Thoracic aorta (tissue), 2 donors: ENCODE measurements at places on chromosomes 4 and X. TPM values are rescaled to one million over a fixed set of nuclear protein-coding genes. Genes with fewer than 3 reads are reported as not detected.

Gene SLC34A2
- total RNA-seq: not detected

Gene APBB2
- total RNA-seq: 134 TPM

Gene GAGE1
- total RNA-seq: not detected

Gene COL4A6
- 1.3 TPM for total RNA-seq

Gene TMSB15B
- total RNA-seq: 6.6 TPM

Gene TRIM61
- total RNA-seq: 0.95 TPM

DNA sequence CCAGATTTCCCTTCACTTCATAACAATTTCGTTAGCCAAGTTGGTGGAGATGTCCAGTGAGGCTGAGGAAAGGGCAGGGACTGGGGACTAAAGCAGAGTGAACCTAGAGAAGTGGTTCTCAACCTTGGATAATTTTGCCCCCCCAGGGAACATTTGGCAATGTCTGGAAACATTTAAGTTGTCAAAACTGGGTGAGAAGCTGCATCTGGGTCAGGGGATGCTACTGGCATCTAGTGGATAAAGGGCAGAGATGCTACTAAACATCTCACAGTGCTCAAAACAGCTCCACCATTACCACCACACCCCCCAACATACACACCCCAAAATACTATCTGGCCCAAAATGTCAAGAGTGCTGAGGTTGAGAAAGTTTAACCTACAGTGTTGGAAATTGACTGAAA, 32.0 kb upstream of the FGF16 start:
- no peaks in the 10 kb centered on the region for H3K27me3 ChIP-seq
- H3K4me3 ChIP-seq: no peak overlapping the region
- H3K36me3 ChIP-seq: no peaks in the 10 kb centered on the region
- H3K27ac ChIP-seq: no peak overlapping the region
- DNase-seq: no peak

GRCh38 chr4:189974056-189974455, 33.4 kb downstream of the FRG1 start:
- no peak overlapping the region for H3K4me3 ChIP-seq
- H3K4me1 ChIP-seq: no peaks in the 10 kb centered on the region
- no peaks in the 10 kb centered on the region for H3K36me3 ChIP-seq
- no peak for DNase-seq

DNA sequence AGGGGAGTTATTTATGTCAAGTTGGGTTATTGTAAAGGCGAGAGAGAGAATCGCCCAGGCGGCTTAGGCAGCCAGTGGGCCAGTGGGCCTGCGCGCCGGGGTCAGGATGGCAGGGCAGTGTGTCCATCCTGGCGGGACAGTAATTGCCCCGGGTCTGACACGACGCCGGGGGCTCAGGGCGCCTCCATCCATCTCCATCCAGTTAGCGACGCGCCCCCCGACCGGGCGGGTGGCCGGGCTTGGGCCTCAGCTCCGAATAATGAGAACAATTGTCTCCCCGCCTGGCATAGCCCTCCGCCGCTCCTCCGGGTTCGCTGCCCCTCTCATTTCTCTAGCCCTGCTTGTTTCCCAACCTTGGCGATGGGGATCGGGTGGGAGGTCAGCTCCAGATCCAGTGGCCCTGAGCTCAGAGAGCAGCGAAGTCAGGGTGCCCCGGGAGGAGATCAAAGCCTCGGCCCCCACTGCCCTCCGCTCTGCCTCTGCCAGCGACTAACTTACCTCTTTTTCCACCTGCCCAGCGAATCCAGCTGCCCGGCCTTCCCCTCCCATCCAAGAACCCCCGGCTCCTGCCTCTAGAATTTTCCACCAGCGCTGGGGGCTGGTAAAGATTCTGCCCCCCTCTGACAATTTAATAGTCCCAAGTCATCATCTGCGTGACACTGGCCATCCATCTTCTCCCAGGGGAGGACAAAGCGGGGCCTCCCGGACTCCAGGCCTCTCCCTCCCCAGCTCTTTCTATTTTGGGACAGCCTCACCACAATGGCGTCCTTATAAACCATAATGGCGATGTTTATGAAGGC, 56.9 kb upstream of the TMEM33 start:
- peaks cover 13% of the 10 kb centered on the region for H3K27me3 ChIP-seq
- no peak overlapping the region for H3K4me3 ChIP-seq
- no peak overlapping the region for H3K27ac ChIP-seq
- H3K36me3 ChIP-seq: no peaks in the 10 kb centered on the region
- DNase-seq: no peak
- H3K4me1 ChIP-seq: peaks cover 17% of the 10 kb centered on the region

DNA sequence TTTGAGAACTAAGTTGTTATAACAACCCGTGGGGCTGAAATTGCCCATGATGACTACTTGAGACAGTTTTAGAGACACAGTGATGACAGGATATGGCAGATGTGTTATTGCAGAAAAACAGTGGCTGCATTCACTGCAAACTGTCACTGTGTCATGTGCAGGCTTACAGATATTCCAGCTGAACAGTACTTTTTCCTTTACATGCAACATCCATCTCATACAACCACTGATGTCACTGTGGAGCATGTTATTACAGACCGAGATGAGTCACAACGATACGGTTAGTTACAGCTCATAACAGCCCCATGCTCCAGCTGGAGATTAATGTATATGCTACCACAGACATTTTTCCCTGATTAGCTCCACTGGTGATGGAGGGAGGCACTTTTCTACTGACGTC, 207.4 kb downstream of the TMA16 start:
- no peak for DNase-seq
- H3K4me1 ChIP-seq: no peaks in the 10 kb centered on the region
- no peaks in the 10 kb centered on the region for H3K27me3 ChIP-seq
- no peak overlapping the region for H3K4me3 ChIP-seq
- H3K36me3 ChIP-seq: no peaks in the 10 kb centered on the region
- no peak overlapping the region for H3K27ac ChIP-seq

GRCh38 chr4:26069218-26069617, 155.2 kb downstream of the SMIM20 start:
- no peak overlapping the region for H3K4me3 ChIP-seq
- H3K27ac ChIP-seq: no peak overlapping the region
- no peaks in the 10 kb centered on the region for H3K4me1 ChIP-seq
- no peak for DNase-seq

DNA sequence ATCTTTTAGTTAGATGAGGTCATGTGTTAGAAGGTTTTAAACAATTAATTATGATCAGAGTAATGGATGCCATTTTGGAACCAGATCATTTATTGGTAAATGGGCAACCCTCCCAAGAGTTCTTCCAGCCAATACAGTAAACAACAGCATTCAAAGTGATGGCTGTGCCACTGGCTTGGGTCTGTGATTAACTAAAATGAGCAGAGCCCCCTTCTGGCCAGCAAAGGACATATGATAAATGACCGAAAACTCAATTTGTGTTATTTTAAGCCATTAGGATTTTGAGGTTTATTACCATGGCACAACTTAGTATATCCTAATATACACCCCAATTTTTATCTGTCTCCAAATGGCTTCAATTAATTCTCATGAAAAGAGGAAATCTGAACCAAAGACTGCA, 90.8 kb upstream of the NPFFR2 start:
- H3K27ac ChIP-seq: no peak overlapping the region
- no peaks in the 10 kb centered on the region for H3K4me1 ChIP-seq
- no peak overlapping the region for H3K4me3 ChIP-seq

DNA sequence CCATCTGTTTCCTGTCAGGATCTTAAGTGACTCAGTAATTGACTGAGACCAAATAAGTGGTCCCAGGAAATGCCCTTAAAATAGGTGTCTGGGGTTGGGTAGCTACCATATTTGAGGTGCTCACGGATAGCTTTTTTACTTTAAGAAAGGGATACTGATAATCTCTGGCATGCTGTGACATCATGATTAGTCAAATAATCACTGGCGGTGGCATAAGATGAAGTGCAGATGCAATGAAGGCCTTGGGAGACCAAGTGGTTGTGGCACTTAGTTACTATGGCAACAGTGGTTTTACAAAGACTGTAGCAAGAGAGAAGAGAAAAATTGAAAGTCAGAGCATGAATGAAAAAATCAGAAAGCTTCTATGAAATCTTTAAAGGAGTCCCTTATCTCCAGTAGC, 114.5 kb upstream of the SLIT2 start:
- H3K4me3 ChIP-seq: no peak overlapping the region
- H3K27me3 ChIP-seq: no peaks in the 10 kb centered on the region
- no peak for DNase-seq
- no peak overlapping the region for H3K27ac ChIP-seq

GRCh38 chr4:121950212-121950679, 1.6 kb downstream of the TRPC3 start:
- H3K4me1 ChIP-seq: peaks cover 9% of the 10 kb centered on the region
- H3K27ac ChIP-seq: no peak overlapping the region
- DNase-seq: no peak
- peak overlapping the region; percentile 78 for H3K4me3 ChIP-seq
- no peaks in the 10 kb centered on the region for H3K27me3 ChIP-seq
- no peaks in the 10 kb centered on the region for H3K36me3 ChIP-seq

DNA sequence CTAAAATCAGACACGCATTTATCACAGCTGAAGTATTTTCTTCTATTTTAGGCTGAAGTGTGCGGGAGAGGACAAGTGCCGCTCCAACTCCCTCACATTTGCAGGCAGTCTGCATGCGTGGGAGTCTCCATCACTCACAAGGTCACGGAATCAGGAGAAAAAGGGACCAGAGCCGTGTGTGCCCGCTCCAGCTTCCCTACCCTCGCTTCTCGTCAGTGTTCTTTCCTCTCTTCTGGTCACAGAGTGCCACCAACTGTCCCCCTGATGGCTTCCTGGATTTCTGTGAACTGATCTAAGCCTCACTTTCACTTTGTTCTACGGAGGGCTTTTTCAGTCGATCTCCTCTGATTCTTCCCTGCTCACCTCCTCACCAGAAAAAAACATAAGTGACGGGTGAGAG, 407.4 kb upstream of the AADAT start:
- H3K36me3 ChIP-seq: no peaks in the 10 kb centered on the region
- H3K4me1 ChIP-seq: no peaks in the 10 kb centered on the region
- H3K27me3 ChIP-seq: no peaks in the 10 kb centered on the region
- no peak for DNase-seq
- no peak overlapping the region for H3K27ac ChIP-seq

DNA sequence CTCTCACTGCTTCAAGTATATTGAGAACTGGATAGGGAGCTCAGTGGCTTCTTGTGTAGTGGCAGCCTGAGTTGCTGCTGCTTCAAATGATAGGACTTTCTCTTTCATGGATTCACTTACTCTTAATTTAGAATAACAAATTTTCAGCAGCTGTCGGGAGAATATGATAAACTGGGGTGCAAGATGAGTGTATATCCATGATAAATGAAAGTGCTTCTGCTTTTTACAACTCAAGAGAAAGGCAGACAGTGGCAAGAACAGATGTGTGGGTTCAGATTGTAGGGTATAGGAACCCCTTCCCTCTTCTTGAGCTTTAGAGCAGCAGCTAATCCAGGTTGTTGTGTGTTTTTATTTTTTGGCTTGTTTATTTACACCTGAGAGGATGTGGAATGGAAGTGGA, 1.0 kb downstream of the SH3BGRL start:
- peak overlapping the region; percentile 77 for H3K4me3 ChIP-seq
- H3K27ac ChIP-seq: peak overlapping the region; percentile 77
- no peaks in the 10 kb centered on the region for H3K36me3 ChIP-seq
- no peaks in the 10 kb centered on the region for H3K4me1 ChIP-seq
- no peak for DNase-seq

GRCh38 chrX:154717824-154718223, 33.1 kb downstream of the GAB3 start:
- H3K27ac ChIP-seq: no peak overlapping the region
- no peak for DNase-seq
- H3K4me1 ChIP-seq: no peaks in the 10 kb centered on the region

- H3K27ac ChIP-seq: peak overlapping the region; percentile 15
- no peak for DNase-seq
- peaks cover 37% of the 10 kb centered on the region for H3K4me1 ChIP-seq
- no peaks in the 10 kb centered on the region for H3K36me3 ChIP-seq
These were observed 153.6 kb downstream of the RASL11B start for GRCh38 chr4:53015681-53016080.

DNA sequence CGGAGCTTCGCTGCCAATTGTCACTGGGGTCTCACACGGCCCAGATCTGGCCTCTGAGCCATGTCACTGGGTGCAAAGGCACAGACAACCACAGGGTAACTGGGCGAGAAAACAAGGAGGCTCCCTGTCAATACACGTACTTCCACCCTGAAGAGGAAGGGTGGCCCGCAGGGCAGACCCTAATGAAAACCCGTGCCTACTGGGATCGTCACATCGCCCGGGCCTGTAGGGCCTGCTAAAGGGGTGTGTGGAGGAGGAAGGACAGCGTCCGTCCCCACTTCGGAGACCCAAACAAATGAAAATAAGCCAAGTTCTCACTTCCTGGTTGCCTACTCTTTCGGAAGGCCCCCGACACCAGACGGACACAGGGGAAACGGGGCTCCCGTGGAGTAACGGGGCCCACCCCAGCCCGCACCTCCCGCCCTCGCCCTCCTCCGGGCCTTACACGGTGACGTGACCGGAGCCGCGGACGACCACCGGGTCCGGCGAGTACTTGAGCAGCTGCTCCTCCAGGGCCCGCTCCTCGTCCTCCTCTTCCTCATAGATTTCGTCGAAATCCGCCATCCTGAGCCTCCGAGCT, 578 bp downstream of the CHIC2 start:
- peaks cover 48% of the 10 kb centered on the region for H3K4me1 ChIP-seq
- no peak for DNase-seq
- no peaks in the 10 kb centered on the region for H3K27me3 ChIP-seq

DNA sequence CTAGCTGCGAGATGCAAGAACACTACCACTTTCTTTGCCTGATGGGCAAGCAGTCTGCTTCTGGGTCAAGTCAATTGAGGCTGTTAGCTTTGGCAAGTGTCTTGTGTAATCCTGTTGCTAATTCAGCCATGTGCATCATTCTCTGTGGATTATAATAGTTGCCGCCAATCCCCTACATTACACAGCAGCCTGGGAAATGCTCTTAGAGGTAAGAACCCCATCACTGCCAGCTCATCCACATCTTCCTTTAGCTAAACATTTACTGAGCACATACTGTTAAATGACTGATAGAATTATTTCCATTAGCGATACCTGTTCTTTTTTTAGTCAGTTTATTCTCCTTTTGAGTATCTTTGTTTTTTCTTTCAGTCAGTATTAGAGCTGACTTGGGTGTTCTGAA, 116.2 kb downstream of the CBR4 start:
- H3K36me3 ChIP-seq: peaks cover 60% of the 10 kb centered on the region
- peak overlapping the region; percentile 17 for H3K27ac ChIP-seq
- no peak for DNase-seq
- no peaks in the 10 kb centered on the region for H3K27me3 ChIP-seq
- H3K4me1 ChIP-seq: peaks cover 47% of the 10 kb centered on the region

DNA sequence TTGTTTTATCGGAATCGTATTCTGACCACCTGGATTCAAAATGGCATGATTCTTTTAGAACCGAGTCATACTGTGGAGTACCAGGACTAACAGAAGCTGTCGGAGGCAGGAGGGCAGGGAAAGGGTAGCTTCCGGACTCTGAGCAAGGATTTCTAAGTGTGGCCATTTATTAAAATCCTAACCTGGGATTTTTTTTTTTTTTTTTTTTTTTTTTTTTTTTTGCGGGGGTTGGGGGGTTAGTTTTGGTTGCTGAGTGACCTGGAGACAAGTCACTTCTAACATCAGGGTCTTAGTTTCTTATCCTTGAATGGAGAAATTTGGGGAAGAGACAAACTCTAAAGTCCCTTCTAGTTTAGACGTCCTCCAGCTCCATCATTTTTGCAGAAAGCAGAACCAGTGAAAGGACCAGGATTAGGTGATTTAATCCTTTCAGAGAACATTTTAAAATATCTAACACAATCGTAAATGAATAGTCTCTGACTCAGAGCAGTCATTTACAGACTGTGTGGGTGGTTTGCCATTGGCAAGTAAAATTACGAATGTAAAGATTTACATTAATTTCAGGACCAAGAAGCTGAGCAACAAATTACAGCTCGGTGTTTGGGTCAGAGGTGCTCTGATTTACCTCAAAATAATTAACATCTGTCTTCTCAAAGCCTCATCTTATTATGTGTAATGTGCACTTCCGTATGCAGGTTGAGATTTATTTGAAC, 7.3 kb downstream of the SLC25A5 start:
- H3K36me3 ChIP-seq: no peaks in the 10 kb centered on the region
- no peaks in the 10 kb centered on the region for H3K4me1 ChIP-seq
- H3K27me3 ChIP-seq: no peaks in the 10 kb centered on the region
- no peak overlapping the region for H3K4me3 ChIP-seq
- DNase-seq: no peak
